ENCODE measurements at places on chromosomes 3 and 15. TPM values are rescaled to one million over a fixed set of nuclear protein-coding genes. Genes with fewer than 3 reads are reported as not detected.

DNA sequence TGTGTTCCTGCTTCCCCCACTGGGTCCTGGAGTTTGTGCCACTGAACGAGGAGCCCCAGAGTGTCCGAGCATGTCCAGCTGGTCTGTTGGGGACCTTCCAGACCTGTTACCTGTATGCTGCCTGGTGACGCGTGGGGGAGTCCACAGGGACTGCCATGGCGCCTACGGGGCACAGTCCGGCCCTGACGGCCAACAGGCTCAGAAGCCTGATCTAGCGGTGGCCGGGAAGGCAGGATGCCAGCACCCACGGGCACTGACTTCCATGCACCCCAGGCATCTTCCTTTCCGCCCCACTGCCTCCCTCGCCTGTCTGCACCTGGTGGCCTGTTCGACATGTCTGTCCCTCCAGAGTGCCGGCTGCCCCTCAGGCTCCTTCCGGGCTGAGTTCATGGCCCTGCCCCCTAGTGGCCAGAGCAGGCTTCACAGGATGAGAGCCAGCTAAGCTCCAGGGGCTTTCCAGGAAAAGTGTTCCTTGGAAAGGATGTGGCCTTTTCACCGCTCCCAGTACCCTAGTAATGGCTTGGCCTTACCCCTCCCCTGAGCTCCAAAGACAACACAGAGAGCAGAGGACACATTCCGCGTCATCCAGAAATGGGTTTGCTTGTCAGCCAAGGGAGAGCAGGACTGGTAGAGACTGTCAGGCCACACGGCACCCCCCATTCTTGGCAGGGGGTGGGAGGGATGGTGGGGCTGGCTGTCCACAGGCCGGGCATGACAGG, 35.7 kb downstream of the NGRN start:
- no peak overlapping the region for H3K27ac ChIP-seq
- no peak overlapping the region for H3K4me3 ChIP-seq
- H3K36me3 ChIP-seq: no peaks in the 10 kb centered on the region
- peaks cover 23% of the 10 kb centered on the region for H3K4me1 ChIP-seq
- H3K27me3 ChIP-seq: no peaks in the 10 kb centered on the region

GRCh38 chr15:39685999-39686613, 96.5 kb downstream of the FSIP1 start:
- H3K4me1 ChIP-seq: no peaks in the 10 kb centered on the region
- H3K27ac ChIP-seq: no peak overlapping the region
- DNase-seq: no peak
- no peaks in the 10 kb centered on the region for H3K27me3 ChIP-seq

ROBO1 gene
- total RNA-seq: 22.0 TPM

ILDR1 gene
- not detected for total RNA-seq

ANKRD63 gene
- not detected for total RNA-seq

- no peak overlapping the region for H3K4me3 ChIP-seq
- DNase-seq: no peak
- H3K27me3 ChIP-seq: peaks cover 7% of the 10 kb centered on the region
- no peaks in the 10 kb centered on the region for H3K4me1 ChIP-seq
These were observed 9.3 kb upstream of the ST8SIA2 start for GRCh38 chr15:92384381-92384780.

CPLX3 gene
- total RNA-seq: not detected

DNA sequence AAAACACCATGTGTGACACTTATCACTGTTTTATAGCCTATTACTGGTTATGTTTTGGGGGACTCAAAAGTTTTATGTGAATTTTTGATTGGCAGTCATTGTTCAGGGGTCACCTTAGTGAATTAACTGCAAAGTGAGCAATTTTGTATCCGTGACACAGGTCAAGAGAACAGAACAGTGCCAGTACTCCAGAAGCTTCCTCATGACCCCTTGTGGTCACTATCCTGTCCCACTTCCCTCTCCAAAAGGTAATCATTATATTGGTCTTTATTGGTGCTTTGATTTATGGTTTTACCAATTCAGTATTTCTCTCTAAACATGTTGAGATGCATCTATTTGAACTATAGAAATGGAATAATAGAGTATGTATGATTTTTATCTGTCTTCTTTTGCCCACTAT, 107.1 kb downstream of the STT3B start:
- no peaks in the 10 kb centered on the region for H3K27me3 ChIP-seq
- H3K36me3 ChIP-seq: no peaks in the 10 kb centered on the region
- no peak overlapping the region for H3K4me3 ChIP-seq
- no peak overlapping the region for H3K27ac ChIP-seq
- no peak for DNase-seq

GRCh38 chr3:154889227-154889634, 190.9 kb upstream of the MME start:
- H3K27me3 ChIP-seq: no peaks in the 10 kb centered on the region
- no peak overlapping the region for H3K4me3 ChIP-seq
- H3K4me1 ChIP-seq: no peaks in the 10 kb centered on the region
- no peaks in the 10 kb centered on the region for H3K36me3 ChIP-seq
- H3K27ac ChIP-seq: no peak overlapping the region
- no peak for DNase-seq

DNA sequence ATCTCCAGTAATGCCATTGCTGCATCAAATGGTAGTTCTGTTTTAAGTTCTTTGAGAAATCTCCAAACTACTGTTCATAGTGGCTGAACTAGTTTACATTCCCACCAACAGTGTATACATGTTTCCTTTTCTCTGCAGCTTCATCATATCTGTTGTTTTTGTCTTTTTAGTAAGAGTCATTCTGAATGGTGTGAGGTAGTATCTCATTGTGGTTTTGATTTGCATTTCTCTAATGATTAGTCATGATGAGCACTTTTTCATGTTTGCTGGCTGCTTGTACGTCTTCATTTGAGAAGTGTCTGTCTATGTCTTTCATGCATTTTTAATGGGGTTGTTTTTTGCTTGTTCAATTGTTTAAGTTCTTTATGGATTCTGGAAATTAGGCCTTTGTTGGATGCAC, 10.2 kb upstream of the GCSAM start:
- DNase-seq: no peak
- no peak overlapping the region for H3K27ac ChIP-seq
- no peaks in the 10 kb centered on the region for H3K27me3 ChIP-seq
- no peaks in the 10 kb centered on the region for H3K36me3 ChIP-seq

MYO9A gene
- total RNA-seq: 89.2 TPM

DNA sequence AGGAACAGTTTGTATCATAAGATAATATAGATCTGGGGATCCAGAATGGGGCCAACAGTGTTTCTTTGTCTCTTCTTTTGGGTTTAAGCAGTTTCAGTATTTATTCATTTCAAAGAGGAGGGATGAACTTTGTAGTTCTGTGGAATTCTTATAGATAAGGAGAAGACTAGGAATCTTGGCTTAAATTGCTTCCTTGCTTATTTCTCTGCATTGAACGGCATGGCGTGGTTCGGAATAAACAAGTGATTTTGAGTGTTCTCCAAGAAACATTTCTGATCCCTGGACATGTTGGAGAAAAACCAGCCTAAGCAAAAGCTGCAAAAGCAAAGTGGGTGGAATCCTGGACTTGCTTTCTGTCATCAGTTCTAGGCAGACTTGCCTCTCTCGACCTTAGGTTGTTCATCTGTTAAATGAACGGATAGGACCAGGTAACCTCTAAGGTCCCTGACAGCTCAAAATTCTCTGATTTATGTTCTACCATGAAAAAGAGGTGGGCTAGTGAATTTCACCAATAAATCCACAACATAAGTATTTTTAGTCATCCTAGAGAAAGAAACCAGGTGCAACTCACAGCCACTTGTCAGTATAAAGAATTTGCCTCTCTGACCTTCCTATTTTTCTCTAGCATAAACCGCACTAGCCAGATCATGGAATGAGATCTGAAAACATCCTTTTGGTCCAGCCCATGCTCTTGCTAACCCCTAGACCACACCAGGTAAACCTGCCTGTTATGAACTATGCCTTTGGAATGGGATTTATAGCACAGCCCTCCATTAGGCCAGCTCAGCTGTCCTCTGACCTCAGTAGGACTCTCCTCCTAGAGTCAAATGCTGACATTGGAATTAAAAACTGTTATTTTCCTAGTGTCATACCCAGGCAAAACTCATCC, 78.8 kb downstream of the CLDN11 start:
- DNase-seq: no peak
- H3K4me1 ChIP-seq: peaks cover 3% of the 10 kb centered on the region
- H3K27me3 ChIP-seq: no peaks in the 10 kb centered on the region
- H3K4me3 ChIP-seq: no peak overlapping the region
- no peaks in the 10 kb centered on the region for H3K36me3 ChIP-seq

- H3K27me3 ChIP-seq: no peaks in the 10 kb centered on the region
- DNase-seq: no peak
- H3K27ac ChIP-seq: no peak overlapping the region
- no peaks in the 10 kb centered on the region for H3K36me3 ChIP-seq
- H3K4me3 ChIP-seq: no peak overlapping the region
These were observed 136.5 kb upstream of the RASGRP1 start for GRCh38 chr15:38701149-38701548.

DNA sequence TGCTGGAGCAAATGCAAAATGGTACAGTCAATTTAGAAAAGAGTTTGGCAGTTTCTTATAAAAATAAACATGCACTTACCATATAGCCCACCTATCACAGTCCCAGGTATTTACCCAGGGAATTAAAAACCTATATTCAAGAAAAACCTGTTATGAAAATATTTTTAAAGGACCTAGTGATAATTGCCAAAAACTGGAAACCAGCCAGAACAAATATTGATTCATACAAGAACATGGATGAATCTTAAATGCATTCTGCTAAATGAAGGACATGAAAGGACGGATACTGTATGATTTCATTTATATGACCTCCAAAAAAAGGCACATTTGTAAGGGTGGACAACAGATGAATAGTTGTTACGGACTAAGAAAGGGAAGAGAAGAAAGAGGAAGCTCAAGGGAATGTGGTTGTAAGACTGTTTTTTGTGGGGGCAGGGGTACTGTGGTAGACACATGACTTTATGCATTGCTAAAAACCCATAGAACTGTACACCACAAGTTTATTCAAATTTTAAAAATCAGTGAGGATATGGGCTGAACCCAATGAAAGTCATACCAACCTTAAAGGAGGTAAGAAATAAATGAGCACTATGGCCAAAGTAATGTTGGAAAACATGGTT, 61.0 kb downstream of the ZBBX start:
- H3K27ac ChIP-seq: no peak overlapping the region
- no peaks in the 10 kb centered on the region for H3K36me3 ChIP-seq
- no peak overlapping the region for H3K4me3 ChIP-seq
- H3K4me1 ChIP-seq: no peaks in the 10 kb centered on the region
- H3K27me3 ChIP-seq: no peaks in the 10 kb centered on the region
- no peak for DNase-seq

DNA sequence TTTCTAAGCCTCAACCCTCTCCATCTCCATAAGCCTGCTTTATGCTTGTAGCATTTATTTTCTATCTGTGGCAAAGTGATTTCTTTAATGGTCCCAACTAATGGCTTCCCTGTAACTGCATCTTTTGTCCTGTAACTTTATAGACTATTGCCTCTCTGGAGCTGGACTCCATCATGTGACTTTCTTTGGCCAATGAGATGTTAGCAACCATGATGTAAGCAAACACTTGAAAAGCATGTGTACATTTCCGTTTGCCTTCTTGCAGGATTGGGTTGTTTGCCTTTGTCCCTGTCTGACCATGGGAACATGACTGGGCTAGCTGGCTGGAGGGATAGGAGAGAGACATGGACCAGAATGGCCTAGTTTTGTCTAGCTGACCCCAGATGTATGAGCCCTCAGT, 106.0 kb upstream of the LRIG1 start:
- no peaks in the 10 kb centered on the region for H3K27me3 ChIP-seq
- no peak overlapping the region for H3K27ac ChIP-seq
- H3K4me1 ChIP-seq: no peaks in the 10 kb centered on the region
- no peaks in the 10 kb centered on the region for H3K36me3 ChIP-seq
- H3K4me3 ChIP-seq: no peak overlapping the region
- DNase-seq: no peak

GRCh38 chr3:24270744-24271143, 223.9 kb downstream of the THRB start:
- no peaks in the 10 kb centered on the region for H3K27me3 ChIP-seq
- no peaks in the 10 kb centered on the region for H3K4me1 ChIP-seq
- no peak overlapping the region for H3K4me3 ChIP-seq
- no peaks in the 10 kb centered on the region for H3K36me3 ChIP-seq
- no peak for DNase-seq
- no peak overlapping the region for H3K27ac ChIP-seq

- no peak overlapping the region for H3K4me3 ChIP-seq
- H3K36me3 ChIP-seq: no peaks in the 10 kb centered on the region
- no peaks in the 10 kb centered on the region for H3K27me3 ChIP-seq
- H3K4me1 ChIP-seq: peaks cover 13% of the 10 kb centered on the region
These were observed 3.2 kb upstream of the ATP13A3 start for GRCh38 chr3:194489736-194490612.

TM4SF4 gene
- not detected for total RNA-seq

GRCh38 chr3:182732232-182733015, 60.9 kb upstream of the ATP11B start:
- H3K4me1 ChIP-seq: no peaks in the 10 kb centered on the region
- no peaks in the 10 kb centered on the region for H3K27me3 ChIP-seq
- no peaks in the 10 kb centered on the region for H3K36me3 ChIP-seq
- no peak for DNase-seq

GRCh38 chr3:41975416-41976103, 13.7 kb upstream of the ULK4 start:
- no peaks in the 10 kb centered on the region for H3K36me3 ChIP-seq
- DNase-seq: no peak
- H3K4me1 ChIP-seq: no peaks in the 10 kb centered on the region
- no peak overlapping the region for H3K4me3 ChIP-seq

LYZL4 gene
- not detected for total RNA-seq

SAXO2 gene
- total RNA-seq: not detected

GRAMD2A gene
- 2.9 TPM for total RNA-seq

GRCh38 chr3:45976191-45977091, 19.2 kb downstream of the FYCO1 start:
- no peak for DNase-seq
- H3K4me1 ChIP-seq: no peaks in the 10 kb centered on the region
- H3K27ac ChIP-seq: no peak overlapping the region
- H3K27me3 ChIP-seq: no peaks in the 10 kb centered on the region

DNA sequence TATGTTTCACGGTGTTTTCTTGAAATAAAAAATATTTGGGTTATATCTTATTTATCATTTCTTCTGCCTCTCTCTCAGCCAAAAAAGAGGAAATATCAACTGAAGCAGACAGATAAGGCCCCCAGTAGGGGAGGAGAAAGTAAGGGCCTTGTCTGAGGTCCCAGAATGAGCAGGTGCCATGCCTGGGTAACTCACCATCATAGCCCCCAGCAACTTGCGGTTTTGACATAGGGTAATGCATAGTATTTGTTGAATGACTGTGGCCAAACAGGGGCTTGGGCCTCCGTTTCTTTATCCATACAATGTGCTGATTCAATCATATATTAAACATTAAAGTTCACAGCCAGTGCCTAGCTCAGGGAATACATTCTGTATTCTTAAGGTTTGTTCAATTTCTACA, 119.6 kb downstream of the ABI3BP start:
- H3K4me3 ChIP-seq: no peak overlapping the region
- H3K4me1 ChIP-seq: no peaks in the 10 kb centered on the region
- DNase-seq: no peak
- H3K36me3 ChIP-seq: no peaks in the 10 kb centered on the region
- no peaks in the 10 kb centered on the region for H3K27me3 ChIP-seq

Measured in tibial nerve (tissue), 4 donors.